ENCODE measurements at places on chromosomes 5 and 9. TPM values are rescaled to one million over a fixed set of nuclear protein-coding genes. Genes with fewer than 3 reads are reported as not detected.

Gene DAB2IP
- total RNA-seq: 12.5 TPM

Gene TAF11L12
- not detected for total RNA-seq

Gene IFNB1
- not detected for total RNA-seq

Gene ASPN
- 213 TPM for total RNA-seq

Gene TOMM5
- total RNA-seq: 72.0 TPM

Gene ZFYVE16
- total RNA-seq: 50.1 TPM

Gene GMCL2
- not detected for total RNA-seq

Gene LHX6
- total RNA-seq: 2.1 TPM

Gene CAMK4
- 4.7 TPM for total RNA-seq

Gene OBP2B
- total RNA-seq: not detected

Measured in skeletal muscle tissue (tissue), 5 donors.